ENCODE measurements at places on chromosomes 13 and 19.

- peak; percentile 42 for DNase-seq
Measured at GRCh38 chr19:48398102-48398374, 4.6 kb downstream of the GRIN2D start.

- no peak for DNase-seq
Measured at GRCh38 chr19:38360351-38360750, 14.0 kb upstream of the PSMD8 start.

GRCh38 chr19:3687393-3687773 lies 12.9 kb downstream of the PIP5K1C start:
- DNase-seq: no peak

- no peak for DNase-seq
Measured at GRCh38 chr13:112639521-112639920, 50.3 kb upstream of the ATP11A start.

DNA sequence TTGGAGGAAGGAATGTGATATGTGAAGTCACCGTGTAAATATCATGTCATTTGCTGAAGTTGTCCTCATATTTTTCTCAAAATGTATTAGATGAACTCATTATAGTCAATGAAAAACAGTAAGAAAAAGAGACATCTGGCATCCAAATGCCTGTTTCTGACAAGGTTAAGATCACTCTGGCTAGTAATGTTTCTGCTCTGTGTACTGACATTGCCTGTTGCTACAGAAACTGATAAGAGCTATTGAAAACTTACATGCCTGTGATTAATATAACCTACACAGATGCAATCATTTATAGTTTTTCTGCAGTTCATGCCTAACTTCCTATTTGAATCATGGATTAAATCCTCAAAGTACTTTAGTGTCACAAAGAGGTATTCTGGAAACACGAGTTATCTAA lies 249.8 kb downstream of the NBEA start:
- no peak for DNase-seq

- DNase-seq: peak; percentile 42
Measured at GRCh38 chr19:35267353-35267817, 1.4 kb upstream of the USF2 start.

DNA sequence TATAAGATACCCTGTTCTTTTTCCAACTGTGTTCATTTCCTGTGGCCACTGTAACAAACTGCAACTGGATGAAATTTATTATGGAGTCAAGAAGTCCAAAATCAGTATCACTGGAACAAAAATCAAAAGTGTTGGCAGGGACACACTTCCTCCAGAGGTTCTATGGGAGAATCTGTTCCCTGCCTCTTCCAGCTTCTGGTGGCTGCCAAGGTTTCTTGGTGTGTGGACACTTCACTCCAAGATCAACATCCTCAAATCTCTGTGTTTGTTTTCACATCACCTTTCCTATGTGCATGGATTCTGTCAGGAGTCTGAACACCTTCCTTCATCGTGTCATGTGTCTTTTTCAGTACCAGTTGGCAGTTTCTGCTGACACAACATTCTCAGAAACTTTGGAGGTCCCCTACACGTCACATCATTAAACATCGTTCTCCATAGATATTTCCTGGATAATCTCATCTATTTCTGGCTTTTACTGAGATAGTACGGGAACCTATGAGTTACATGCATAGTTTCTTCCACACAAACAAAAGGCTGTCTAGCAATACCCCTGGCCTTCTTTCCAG lies 15.2 kb upstream of the EFNB2 start:
- no peak for DNase-seq

- DNase-seq: no peak
Measured at GRCh38 chr19:30167976-30168635, 204.1 kb upstream of the ZNF536 start.

DNA sequence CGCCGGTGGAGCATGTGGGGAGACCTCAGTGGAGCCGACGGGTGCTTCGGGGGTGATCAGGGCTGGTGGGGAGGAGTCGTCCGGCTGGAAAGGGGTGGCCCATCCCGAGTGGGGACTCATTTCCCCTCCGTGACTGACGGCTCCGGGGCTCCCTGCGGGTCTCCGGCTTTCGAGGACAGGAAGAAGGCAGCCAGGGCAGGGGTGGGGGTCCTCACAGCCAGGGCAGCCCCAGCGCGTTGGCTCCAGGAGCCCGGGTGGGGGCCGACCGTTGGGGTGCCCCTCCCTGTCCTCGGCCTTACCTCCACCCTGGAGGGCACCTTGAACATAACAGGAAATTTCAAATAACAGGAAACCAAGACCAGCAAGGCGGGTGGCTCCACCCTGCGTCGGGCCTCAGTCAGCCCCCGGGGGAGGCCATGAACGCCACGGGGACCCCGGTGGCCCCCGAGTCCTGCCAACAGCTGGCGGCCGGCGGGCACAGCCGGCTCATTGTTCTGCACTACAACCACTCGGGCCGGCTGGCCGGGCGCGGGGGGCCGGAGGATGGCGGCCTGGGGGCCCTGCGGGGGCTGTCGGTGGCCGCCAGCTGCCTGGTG lies at the start of gene S1PR4:
Gene S1PR4 (plus strand): TSS at position 393 of the 596 bp plus-strand sequence. CDS start 24 bp downstream, at position 417.
- no peak for DNase-seq

GRCh38 chr13:44240611-44241145 lies 132.9 kb upstream of the SERP2 start:
- no peak for DNase-seq

- peak; percentile 65 for DNase-seq
Measured at GRCh38 chr19:17794731-17795494, at the start of gene B3GNT3. Gene B3GNT3, plus strand, starts transcription at chr19:17795138. Its CDS starts 12,670 bp downstream, at chr19:17807808.

DNA sequence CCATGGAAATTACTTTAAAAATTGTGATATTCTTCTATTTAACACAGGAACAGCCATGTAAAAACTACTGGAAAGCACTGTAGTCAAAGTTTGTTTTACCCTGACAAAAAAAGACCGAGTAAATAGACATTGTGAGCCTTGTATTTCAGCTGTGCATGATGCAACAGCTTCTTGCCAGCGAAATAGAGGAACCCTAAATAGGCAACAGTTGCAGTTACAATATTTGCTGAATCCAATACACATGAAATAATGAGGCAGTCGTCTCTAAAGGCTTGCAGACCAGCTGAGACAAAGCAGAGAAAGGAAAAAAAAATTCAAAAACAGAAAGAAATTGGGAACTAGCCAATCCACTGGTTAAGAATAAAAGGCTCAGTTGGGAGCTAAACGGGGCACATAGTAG lies 1001.1 kb downstream of the OLFM4 start:
- DNase-seq: no peak

- DNase-seq: peak; percentile 70
Measured at GRCh38 chr13:93305886-93306285, 79.3 kb downstream of the GPC6 start.

- DNase-seq: no peak
Measured at GRCh38 chr13:30567072-30567471, 50.6 kb upstream of the USPL1 start.

DNA sequence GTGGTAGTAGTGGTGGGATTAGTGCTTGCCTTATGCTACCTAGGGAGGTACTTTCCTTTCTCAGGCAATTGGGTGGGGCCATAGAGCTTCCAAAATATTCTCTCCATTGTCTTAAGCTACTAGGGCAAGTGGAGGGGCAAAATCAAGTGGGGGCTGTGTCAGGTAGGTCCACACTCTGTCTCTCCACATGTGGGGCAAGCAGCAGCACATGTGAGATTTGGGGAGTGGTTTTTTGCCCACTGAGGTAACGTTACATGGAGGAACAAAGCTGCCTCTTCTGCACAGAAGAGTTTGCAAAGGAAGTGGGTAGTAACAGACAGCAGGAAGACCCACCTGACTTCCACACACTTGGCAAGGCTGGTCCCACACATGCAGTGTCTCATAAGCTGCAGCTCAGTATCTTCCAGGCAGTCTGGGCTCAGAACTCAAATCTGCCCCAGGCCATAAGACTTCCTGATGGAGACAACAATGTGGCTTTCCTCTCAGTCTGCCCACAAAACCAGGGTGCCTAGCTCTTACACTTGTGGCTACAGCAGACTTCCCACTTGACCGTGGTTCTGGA lies 1581.5 kb upstream of the PCDH20 start:
- no peak for DNase-seq

DNA sequence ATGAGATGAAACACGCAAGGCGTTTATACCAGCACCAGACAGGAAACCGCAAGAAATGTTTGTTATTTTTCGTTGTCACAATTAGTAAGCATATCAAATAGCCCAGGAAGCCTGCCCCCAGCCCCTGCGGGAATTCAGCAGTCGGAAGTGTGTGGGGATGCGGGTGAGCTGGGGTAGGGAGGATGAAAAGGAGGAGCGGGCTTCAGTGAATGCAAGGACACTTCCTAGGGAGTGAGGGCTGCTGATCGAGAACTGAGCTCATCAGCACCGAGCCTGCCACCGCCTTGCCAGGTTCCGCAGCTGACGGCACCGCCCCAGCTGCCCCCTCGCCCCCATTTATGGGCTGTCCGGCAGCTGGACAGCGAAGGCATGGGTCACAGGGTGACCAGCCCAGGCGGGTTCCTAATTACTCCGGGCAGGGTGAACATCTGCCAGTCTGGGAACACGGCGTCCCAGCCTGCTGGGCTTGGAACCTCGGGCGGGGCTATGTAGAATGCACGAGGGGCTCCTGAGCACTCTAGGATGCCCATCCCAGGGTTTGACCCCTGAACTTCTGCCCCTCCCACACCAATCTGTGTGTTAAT lies 1.6 kb upstream of the BEST2 start:
- DNase-seq: peak; percentile 38

DNA sequence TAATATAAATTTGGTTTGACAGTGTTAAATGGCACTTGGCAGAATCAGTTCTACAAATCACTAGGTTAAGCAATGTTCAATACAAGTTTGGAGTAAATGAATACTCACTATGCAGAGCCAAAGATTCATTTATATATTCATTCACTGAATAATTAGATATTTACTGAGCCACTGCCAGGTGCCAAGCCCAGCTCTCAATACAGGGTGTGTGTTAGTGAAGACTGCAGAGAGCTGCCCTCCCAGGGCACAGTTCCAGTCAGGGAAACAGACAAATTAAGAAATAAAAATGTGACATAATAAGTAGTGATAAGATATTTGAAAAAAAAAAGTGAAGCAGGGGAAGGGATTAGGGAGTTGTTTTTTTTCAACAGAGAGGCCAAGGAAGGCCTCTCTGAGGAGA lies 411.7 kb downstream of the KCNRG start:
- no peak for DNase-seq

DNA sequence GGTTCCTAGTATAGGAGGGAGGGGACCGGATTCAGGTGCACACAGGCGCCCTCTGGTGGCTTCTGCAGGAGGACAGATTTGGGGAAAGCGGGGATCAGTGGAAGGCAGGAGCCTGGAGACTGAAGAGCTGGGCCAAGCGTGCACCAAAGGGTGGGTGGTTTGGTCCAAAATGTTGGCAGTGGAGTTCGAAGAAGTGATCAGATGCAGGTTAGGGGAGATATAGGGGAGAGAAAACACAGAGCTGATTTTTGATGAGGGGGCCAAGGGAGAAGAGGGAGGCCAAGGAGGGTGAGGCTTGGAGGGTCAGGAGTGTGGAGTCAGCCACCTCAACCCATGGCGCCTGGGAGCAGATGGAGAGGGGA lies 6.8 kb upstream of the CARM1 start:
- DNase-seq: peak; percentile 83

DNA sequence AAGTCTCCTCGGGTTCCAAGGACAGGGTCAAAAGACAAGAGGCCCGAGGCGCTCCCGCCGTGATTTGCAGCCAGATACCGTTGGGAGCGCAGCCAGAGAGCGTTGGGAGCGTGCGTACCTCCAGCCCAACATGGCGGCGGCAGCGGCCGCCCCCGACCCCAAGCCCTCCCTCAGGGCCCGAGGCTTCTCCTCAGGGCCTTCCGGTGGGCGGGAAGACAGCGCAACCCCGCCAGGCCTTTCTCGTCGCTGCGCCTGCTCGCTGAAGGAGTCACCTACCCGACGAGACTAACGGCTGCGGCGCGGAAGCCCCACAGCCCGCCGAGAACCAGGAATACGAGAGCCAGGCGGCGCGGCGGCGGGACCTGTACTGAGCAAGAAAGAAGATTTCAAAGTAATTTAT lies 3.2 kb upstream of the ZNF850 start:
- DNase-seq: no peak

DNA sequence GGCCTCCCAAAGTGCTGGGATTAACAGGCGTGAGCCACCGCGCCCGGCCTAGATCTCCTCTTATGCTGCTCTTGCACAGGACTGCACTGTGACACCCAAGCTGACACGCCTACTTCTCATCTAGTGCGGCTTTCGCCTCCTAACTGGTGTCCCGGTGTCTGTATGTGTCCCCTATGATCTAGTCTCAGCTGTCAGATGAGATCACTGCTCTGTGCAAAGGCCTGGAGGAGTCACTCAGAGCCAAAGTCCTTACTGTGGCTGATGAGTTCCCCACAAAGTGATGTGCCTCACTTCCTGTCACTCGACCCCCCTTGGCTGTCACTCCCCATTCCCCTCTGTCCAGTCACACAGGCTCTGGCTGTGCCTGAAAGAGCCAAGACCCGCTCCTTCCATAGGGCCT lies 2.5 kb downstream of the ZNF556 start:
- DNase-seq: no peak

DNA sequence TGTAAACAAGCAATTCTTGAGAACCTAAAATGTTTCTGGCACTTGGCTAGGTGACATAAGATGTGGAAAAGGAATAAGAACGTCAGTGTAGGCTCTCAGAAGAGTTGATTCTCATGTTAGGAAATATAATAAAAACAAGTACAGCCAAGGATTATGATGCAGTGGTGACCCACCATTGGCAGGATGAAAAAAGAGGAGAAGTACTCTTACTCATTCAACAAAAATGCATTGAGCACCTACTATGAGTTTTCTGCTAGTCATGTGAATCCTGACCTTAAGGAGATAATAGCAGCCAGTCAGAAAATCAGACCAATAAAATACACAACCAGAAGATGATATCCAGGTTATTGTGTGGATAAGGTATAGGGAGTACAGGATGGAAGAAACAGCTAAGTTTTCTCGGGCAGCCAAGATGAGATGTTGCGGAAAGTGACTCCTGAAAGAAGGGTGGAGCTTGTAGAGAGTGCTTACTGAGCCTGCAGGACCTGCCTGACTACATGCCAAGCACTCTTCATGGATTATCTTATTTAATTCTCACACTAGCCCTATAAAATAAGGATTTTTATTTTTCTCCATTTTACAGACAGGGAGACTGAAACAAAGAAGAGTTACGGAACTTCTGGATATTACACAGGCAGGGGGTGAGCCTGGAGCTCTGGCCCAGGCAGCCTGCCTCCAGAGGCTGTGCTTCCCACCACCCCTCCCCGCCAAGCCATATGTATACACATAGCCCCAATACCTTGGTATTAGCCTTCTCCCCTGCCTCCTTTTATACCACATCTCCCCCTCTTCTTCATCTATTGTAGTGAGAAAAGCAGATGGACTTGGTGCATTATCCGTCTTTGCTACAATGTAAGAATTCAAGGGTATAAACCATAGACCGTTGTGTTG lies 58.0 kb downstream of the TGDS start:
- peak; percentile 54 for DNase-seq

- DNase-seq: no peak
Measured at GRCh38 chr13:40640202-40640601, 26.2 kb downstream of the FOXO1 start.

GRCh38 chr13:33639626-33640080 lies 178.3 kb upstream of the RFC3 start:
- no peak for DNase-seq
